Ovary (tissue), 10 donors: ENCODE measurements at places on chromosomes 5 and 9. TPM values are rescaled to one million over a fixed set of nuclear protein-coding genes. Genes with fewer than 3 reads are reported as not detected.
A peak's percentile ranks its signal among the peaks of the same experiment; 100 is the strongest.

MFAP3 gene
- total RNA-seq: 27.8 TPM

TRIM36 gene
- 5.2 TPM for total RNA-seq

DNAH5 gene
- 0.83 TPM for total RNA-seq

F2RL2 gene
- total RNA-seq: not detected

DNA sequence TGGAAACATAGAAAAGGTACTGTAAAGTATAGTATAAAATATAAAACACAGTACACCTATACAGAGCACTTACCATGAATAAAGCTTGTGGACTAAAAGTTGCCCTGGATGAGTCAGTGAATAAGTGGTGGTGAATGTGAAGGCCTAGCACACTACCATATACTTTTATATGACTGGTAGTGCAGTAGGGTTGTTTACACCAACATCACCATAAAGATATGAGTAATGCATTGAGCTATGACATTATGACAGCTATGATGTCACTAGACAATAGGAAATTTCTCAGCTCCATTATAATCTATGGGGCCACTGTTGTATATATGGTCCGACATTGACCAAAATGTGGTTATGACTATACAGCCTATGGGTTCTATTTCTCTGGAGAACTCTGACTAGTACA lies 291.8 kb upstream of the ACTBL2 start:
- no peak for DNase-seq

DNA sequence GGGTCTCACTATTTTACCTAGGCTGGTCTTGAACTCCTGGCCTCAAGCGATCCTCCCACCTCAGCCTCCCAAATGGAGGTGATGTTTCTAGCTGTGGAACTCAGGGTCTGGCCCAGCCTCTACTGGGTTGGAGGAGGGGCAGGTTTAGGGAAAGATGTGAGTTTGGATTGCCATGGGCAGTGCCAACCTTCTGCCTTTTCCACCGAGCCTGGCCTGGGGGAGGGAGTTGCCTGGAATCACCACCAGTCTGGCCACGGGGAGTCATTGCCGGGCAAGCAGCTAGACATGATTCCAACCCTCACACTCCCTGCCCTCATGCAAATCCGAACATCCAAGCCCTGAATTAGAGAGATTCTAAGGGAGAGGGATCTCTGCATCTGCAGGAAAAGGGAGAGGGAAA lies 21.0 kb upstream of the VDAC1 start:
- no peak for DNase-seq

DNA sequence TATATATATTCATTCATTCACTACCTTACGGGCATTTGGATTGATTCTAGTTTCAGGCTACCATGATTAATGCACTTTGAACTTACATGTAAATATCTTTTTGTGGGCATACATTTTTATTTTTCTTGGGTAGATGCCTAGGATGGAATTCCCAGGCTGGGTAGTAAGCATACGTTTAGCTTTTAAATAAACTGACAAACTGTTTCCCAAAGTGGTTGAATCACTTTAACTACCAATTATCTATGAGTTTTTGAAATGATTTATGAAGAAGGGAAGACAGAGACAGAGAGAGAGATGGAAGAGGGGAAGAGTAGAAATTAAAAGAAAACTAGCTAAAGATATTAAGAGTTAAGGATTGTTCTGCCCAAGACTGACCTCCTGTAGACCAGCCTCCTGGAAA lies 612.6 kb downstream of the PSAT1 start:
- no peak for DNase-seq

DNA sequence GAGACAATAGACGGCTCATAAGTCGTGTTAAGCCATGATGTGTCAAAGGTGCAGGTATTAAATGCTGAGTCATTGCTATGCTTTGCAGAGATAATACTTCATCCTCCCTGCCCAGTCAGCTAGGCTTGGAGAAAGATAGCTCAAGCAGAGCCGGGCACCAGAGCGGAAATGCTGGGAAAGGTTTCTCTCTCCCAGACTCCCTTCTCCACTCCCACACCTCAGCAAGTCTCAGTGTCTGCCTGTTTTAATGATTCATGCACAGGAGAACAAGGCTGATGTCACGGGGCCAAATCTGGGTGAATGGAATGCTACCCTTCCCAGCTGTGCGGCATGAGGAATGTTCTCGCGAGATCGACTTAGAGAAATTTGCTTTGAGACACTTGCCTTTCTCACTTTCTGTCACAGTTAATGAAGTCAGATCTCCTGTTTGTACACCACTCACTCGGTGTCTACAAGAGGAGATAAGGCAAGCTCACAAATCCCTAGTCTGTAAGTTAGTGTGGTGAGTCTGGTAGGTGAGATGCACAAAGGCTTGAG lies 204.4 kb downstream of the EFNA5 start:
- no peak for DNase-seq

DNA sequence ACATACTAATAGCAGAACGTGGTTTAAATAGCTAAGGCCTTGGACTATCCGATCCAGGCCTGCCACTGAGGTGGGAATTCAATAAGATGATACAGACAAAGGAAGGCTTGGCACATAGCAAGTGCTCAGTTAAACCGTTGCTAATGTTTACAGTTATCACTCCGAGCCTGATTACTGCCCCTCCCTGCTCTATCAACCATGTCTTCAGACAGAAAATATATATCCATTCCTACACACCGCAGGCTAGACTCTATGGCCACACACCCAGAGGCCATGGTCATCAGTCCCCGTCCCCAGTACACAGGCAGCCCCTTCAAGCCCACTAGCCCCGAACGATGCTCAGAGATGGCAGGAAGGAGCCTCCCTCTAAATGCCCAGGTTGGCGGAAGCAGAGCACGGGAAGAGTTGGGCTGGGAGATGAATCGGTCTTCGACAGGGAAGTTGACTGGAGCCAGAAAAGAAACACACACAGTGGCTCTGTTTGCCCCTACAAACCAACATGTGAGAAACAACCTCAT lies 49.7 kb upstream of the STXBP1 start:
- DNase-seq: no peak

GRCh38 chr5:14806456-14806855 lies 65.1 kb downstream of the ANKH start:
- peak; percentile 23 for DNase-seq

DNA sequence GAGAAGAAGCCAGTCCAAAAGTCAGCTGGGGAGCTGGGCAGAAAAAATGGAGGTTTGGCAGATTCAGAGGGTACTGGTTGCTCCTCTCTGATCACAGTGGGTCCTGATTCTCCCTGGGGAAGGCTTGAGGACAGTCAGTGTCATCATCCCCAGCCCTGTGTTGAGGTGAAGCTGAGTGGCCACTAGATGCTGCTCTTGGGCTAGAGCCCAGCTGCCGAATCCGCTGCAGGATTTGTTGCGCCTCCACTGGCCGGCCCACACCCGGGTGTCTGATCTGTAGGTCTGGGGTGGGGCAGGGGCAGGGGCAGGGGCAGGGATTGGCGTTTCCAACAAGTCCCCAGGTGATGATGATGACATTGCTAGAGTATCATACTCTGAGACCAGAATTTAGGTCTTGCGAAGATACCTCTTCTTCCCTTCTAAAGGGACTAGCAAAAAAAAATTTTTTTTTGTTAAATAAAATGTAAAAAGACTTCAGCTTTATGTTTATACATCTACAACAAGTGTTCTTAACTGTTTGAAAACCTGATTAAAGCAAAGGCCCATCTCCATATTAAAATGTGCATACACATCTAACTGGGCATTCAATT lies 106.8 kb downstream of the PDE6A start:
- peak; percentile 63 for DNase-seq

- no peak for DNase-seq
Measured at GRCh38 chr5:33701951-33702350, 189.8 kb downstream of the ADAMTS12 start.

- no peak for DNase-seq
Measured at GRCh38 chr5:58497386-58497785, 6.2 kb downstream of the GAPT start.
